ENCODE measurements at places on chromosomes 4 and X. TPM values are rescaled to one million over a fixed set of nuclear protein-coding genes. Genes with fewer than 3 reads are reported as not detected.
A peak's percentile ranks its signal among the peaks of the same experiment; 100 is the strongest.

- no peaks in the 10 kb centered on the region for H3K27me3 ChIP-seq
- H3K36me3 ChIP-seq, result no peaks in the 10 kb centered on the region
- peak within 1 kb of the TSS; percentile 66 for H3K27ac ChIP-seq
- DNase-seq, result peak; percentile 76
- no peaks in the 10 kb centered on the region for H3K4me1 ChIP-seq
These were observed at the start of gene JADE3 for GRCh38 chrX:46912098-46912602. Gene JADE3 (plus strand): TSS chrX:46912421. CDS start chrX:46984895, 72,474 bp downstream.

- H3K27me3 ChIP-seq, result no peaks in the 10 kb centered on the region
- H3K4me1 ChIP-seq, result peaks cover 8% of the 10 kb centered on the region
- DNase-seq, result peak; percentile 86
- peak overlapping the region; percentile 3 for H3K27ac ChIP-seq
- no peaks in the 10 kb centered on the region for H3K36me3 ChIP-seq
These were observed 276.7 kb upstream of the KLF3 start for GRCh38 chr4:38387348-38387747.

DNA sequence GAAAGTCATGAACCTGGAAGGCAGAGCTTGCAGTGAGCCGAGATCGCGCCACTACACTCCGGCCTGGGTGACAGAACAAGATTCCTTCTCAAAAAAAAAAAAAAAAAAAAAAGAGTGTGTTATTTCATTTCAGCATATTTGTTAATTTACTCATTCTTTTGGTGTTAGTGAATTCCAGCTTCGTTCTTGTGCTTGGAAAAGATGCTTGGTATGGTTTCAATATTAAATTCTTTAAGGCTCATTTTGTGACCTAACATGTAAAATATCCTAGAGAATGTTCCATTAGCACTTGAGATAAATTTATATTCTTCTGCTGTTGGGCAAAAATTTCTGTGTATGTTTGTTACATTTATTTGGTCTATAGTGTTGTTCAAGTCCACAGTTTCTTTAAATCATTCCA lies 66.8 kb downstream of the SPIN3 start:
- no peaks in the 10 kb centered on the region for H3K36me3 ChIP-seq
- H3K4me3 ChIP-seq, result no peak overlapping the region
- H3K4me1 ChIP-seq, result no peaks in the 10 kb centered on the region
- DNase-seq, result no peak
- no peak overlapping the region for H3K27ac ChIP-seq

- H3K27ac ChIP-seq, result no peak overlapping the region
- H3K4me1 ChIP-seq, result no peaks in the 10 kb centered on the region
- H3K27me3 ChIP-seq, result no peaks in the 10 kb centered on the region
- DNase-seq, result no peak
- H3K36me3 ChIP-seq, result no peaks in the 10 kb centered on the region
These were observed 6.8 kb upstream of the ACSL4 start for GRCh38 chrX:109739625-109740432.

GRCh38 chr4:176277162-176277904 lies 8.3 kb upstream of the ASB5 start:
- no peaks in the 10 kb centered on the region for H3K4me1 ChIP-seq
- H3K4me3 ChIP-seq, result no peak overlapping the region
- no peaks in the 10 kb centered on the region for H3K27me3 ChIP-seq
- H3K27ac ChIP-seq, result no peak overlapping the region
- peak; percentile 30 for DNase-seq

The FAAH2 gene
- total RNA-seq, result not detected
